ENCODE measurements at places on chromosomes 13 and 19.
A peak's percentile ranks its signal among the peaks of the same experiment; 100 is the strongest.

DNA sequence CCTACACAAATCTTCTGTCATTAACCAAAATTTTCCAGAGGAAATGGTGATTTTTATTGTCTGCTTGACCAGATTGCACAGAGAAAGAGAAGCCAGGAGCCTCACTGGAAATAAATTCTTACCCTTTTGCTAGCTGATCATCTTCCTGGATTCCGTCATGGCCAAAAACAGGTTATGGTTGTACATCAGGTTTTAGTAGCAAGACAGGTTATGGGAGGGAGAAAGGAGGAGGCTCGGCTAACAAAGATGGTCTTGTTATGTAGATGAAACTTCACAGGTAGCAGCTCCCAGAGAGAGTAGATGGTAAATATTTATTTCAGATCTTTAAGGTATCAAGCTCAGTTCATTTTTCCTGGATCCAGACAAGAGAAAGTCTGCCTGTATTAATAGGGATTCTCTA lies 19.7 kb upstream of the CEACAM3 start:
- DNase-seq, result no peak

- DNase-seq, result no peak
Observed at GRCh38 chr19:53951947-53952346, 10.8 kb upstream of the CACNG8 start.

DNA sequence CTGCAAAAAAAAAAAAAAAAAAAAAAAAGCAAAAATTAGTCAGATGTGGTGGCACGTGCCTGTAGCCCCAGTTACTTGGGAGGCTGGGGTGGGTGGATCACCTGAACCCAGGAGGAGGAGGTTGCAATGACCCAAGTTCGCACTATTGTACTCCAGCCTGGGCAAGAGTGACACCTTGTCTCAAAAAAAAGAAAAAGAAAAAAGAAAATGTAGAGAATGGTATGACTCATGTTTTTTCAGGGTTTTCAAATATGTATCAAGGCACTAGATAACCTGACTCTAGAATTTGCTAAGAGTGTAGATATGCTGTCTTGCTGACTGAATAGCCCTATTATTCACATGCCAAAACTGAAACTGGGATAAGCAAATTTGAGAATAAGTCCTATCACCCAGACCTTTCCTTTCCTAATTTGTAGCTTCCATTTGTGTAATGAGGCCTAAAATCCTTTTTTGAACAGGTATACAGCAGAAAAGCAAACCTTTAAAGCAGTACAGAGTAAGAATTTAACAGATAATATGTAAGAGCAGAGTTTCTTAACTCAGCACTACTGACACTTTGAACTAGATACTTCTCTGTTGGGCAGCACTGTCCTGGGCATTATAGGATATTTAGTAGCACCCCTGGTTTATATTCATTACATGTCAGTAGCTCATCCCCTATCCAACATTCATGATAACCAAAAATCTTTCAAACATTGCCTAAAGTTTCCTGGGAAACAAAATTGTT lies 108.6 kb downstream of the ELF1 start:
- DNase-seq, result no peak

- DNase-seq, result no peak
Observed at GRCh38 chr13:95235199-95235756, 66.0 kb downstream of the ABCC4 start.

- no peak for DNase-seq
Observed at GRCh38 chr19:48511321-48511731, 309 bp downstream of the LMTK3 start.

- DNase-seq, result no peak
Observed at GRCh38 chr13:24500977-24501376, 11.6 kb downstream of the PARP4 start.

- peak; percentile 53 for DNase-seq
Observed at GRCh38 chr13:30859326-30859725, 46.7 kb upstream of the MEDAG start.

- DNase-seq, result peak; percentile 45
Observed at GRCh38 chr13:98473135-98473787, 103.6 kb downstream of the STK24 start.

DNA sequence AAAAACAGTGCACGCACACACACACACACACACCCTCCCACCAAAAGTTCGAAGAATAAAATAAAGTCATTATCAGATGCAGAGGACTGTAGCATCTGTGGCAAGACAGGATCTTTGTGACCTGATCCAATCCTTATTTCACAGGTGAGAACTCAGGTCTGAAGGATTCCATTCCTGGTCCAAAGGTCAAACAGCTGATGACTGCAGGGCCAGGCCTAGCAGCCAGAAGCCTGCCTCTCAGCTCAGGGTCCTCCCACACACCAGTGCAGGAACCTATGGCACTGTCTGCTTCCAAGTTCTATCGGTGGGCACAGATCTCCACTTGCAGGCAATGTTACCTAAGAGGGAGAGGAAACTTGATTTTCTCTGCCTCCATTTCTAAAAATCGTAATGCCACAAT lies 57.5 kb downstream of the SERP2 start:
- DNase-seq, result no peak

DNA sequence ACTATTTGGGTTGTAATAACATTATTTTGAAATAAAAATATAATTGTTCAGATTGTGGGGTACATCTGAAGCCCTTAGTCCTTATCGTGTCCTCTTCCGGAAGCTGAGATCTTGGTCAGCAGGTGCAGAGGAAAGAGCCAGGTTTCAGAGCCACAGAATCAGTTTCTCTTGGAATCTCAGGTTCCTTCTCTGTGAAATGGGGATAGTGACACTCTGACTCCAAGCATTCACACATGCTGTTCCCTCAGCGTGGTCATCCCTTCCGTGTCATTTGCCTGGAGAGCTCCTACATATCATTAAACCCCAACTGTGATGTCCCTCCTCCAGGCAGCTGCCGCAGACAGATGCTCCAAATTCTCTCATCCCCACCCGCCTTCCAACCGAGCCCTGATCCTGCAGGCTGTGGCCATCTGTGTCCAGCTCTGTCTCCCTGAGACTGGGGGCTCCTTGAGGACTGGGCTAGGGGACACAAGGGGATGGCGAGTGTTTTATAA lies 59.8 kb downstream of the AP1M1 start:
- DNase-seq, result no peak

GRCh38 chr19:19453125-19453454 lies 47.6 kb downstream of the GATAD2A start:
- DNase-seq, result no peak

GRCh38 chr13:110340812-110341444 lies 33.8 kb downstream of the COL4A2 start:
- DNase-seq, result no peak

Measured in left forelimb (tissue), 1 donor.